Activated CD4-positive, alpha-beta T cell treated with anti-CD3 and anti-CD28 coated beads, Interleukin-2, amount 50 U/mL, for 4 hours (primary cell): ENCODE measurements at places on chromosomes 5 and 9.

DNA sequence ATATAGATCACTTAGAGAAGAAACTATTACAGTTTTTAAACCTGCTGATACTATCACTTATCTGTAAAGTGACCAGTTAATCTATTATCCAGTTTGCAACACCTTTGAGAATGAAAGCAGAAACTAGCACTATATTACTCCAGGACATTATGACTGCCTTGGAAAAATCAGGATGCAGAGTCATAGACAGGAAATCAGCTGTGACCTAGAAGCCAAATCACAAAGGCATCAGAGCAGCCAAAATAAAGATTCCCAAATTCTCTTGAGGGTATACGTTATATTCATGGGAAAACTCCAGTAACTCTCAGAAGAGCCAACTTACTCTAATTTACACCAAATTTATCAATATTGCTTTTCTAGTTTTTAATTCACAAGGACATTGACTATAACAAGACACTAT lies 49.9 kb downstream of the CDO1 start:
- DNase-seq, result no peak

- no peak for DNase-seq
Measured at GRCh38 chr9:35691334-35691650, 1.6 kb upstream of the TPM2 start.

GRCh38 chr5:20554001-20554400 lies 566.0 kb upstream of the CDH18 start:
- DNase-seq, result no peak

DNA sequence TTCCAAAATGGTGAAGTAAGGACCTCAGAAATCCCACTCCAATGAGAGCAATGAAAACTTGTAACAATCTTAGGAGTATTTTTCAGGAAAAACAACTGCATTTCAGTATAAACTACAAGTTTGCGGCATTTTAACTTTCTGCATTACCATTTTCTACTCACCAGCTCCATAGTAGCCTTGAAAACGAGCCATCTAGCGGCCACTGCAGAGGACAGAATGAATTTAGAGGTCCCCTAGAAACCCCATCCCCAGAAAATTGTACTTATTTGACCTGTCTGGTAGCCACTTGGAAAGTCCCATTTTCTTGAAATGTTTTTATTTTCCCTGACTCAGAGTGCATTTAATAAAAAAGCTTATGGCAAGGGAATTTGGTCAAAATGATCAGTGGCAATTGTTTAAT lies 205.4 kb upstream of the ITGA1 start:
- no peak for DNase-seq

DNA sequence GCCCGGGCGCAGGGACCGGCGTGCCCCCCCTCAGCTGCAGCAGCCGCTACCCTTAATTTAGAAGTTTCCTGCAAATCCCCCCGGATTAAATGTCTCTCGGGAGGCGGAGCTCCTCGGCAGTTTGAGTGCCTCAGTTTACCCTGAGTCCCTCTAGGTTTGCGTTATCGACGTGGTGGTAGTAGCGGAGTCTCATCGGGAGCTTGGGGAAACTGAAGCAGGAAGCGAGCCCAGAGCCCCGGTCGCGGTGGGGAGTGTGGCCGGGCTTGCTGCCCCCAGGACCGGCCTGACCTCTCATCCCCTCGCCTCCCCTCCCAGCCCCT lies 529 bp upstream of the TPM2 start:
- DNase-seq, result no peak

- DNase-seq, result no peak
Measured at GRCh38 chr9:136545692-136545964, 220 bp downstream of the NOTCH1 start.

- no peak for DNase-seq
Measured at GRCh38 chr5:56813302-56813701, 2.0 kb upstream of the MAP3K1 start.

- no peak for DNase-seq
Measured at GRCh38 chr5:158714049-158714643, 385.6 kb downstream of the EBF1 start.

DNA sequence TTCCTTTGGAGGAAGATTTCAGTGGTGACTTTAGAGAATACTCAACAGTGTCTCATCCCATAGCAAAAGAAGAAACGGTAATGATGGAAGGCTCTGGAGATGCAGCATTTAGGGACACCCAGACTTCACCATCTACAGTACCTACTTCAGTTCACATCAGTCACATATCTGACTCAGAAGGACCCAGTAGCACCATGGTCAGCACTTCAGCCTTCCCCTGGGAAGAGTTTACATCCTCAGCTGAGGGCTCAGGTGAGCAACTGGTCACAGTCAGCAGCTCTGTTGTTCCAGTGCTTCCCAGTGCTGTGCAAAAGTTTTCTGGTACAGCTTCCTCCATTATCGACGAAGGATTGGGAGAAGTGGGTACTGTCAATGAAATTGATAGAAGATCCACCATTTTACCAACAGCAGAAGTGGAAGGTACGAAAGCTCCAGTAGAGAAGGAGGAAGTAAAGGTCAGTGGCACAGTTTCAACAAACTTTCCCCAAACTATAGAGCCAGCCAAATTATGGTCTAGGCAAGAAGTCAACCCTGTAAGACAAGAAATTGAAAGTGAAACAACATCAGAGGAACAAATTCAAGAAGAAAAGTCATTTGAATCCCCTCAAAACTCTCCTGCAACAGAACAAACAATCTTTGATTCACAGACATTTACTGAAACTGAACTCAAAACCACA lies 67.4 kb downstream of the VCAN start:
- no peak for DNase-seq

GRCh38 chr5:174338185-174339010 lies 292.9 kb downstream of the NSG2 start:
- no peak for DNase-seq

DNA sequence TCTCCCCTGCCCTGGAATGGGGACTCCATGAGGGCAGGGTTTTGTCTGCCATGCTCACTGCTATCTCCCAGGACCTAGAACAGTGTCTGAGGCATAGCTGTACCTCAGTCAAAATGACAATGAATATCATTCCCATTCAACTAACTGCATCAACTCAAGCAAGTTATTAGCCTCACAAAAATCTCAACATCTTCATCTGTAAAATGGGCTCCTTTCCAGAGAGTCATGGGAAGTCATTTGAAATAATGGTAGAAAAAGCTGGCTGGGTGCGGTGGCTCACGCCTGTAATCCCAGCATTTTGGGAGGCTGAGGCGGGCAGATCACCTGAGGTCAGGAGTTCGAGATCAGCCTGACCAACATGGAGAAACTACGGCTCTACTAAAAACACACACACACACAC lies 9.4 kb downstream of the SH2D3C start:
- no peak for DNase-seq

DNA sequence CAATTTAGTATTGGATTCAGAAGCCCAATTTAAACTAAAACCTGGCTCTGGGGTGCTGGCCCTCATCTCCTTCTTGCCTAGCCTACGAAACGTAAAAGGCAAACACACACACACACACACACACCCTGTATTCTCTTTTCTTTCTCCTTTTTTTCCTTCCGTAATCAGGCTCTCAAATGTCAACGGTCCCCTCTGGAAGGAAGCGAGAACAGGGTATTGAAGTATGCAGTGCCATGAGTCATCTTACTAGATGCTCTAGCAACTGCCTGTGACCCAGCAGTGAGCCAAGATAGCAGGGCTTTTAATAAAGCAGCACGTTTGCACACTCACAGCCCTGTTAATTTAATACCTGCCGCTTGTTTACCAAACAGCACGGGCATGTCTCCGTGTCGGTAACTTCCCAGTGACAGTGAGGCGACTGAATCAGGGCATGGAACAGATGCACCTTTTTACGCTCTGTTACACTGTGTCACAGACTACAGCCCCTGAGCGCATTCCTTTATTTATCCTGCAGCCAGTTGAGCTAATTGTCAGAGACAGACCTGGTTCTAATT lies 243.8 kb downstream of the BNC2 start:
- no peak for DNase-seq

- no peak for DNase-seq
Measured at GRCh38 chr9:109301012-109301411, 19.8 kb downstream of the EPB41L4B start.

DNA sequence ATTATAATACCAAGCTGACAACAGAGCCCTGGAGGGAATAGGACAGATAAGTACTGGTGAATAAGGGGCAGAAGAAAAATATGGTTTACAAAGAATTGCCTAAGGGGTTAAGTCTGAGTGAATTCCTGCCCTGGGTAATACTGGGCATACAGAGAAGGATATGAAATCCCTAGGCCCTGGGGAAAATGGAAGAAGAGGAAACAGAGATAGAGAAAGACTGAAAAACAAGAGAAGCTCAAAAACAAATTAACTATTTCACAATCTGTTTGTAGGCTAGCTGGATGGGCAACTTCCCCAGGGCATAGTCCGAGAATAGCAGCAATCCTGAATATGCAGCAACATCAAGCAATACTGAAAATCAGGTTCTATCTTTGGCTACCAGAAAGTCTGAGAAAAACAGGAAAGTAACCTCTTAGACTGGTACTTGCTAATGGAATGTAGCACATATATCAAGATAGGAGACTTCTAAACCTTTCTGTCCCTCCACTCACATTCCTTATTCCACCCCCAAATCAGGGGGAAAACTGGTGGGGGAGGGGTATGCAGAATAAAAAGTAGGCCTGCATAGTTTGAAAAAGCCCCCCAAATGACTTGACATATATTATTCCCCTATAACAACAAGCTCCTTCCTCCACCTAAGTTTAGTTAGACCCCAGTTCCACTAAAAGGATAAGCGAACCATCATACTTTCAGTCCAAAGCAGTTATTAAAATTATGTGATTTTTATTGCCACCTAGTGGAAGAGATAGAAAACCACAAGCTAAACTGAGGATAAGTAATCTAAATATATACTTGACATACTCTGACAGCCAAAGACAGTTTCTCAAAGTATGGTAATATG lies 20.6 kb downstream of the SLC38A9 start:
- DNase-seq, result no peak

- no peak for DNase-seq
Measured at GRCh38 chr9:108850293-108850897, 5.4 kb downstream of the ACTL7B start.

DNA sequence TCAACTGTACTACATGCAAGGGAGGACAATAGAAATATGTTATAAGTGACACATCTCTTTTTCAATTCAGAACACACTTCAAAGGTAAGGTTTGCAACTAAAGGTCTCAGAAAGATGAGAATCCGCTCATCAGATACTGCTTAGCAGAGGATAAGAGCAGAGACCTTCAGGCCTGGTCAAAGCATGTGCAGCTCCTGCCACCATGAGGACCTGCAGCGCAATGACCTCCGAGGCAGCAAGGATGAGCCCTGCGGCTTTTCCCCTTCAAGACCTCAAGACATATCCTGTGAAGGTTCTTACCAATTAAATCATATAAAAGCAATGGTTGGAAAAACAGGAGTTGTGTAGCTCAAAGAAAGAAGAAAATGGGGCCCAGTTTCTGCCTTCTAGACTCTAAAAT lies 135.8 kb downstream of the TRIM36 start:
- DNase-seq, result no peak

GRCh38 chr5:171646102-171647042 lies 139.2 kb upstream of the SMIM23 start:
- no peak for DNase-seq

DNA sequence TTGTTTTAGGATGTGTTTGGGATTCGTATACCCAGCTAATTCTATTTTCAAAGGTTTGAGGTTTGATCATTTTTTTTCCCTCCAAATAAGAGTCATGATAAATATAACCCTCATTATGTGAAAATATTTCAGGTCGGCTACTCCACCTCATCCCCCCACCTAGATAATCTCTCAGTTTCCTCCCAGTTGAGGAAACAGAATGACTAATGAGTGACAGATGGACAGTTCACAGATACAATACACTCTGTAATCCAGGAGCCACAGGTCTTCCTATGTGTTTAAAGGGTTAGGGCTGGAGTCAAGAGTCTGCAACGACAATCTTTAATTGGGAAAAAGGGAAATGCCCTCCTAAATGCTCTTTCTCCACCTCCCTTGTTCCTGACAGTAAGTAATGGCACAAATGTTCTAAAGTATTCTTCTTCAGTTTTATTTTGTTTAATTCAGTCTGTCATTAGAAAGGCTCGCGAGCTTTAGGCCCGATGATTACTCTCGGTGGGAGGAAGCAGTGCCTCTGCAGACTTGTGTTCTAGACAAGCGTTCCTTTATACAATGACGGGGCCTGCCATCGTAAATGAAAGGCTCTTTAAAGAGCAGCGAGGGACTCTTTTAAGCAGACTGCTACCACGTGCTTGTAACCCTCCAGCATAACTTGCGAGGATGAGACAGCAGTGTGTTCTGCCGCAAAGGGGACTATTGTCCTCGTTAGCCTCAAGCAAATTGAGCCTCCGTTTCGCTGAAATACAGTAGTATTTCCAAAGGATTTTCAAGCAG lies 69.0 kb downstream of the MEF2C start:
- no peak for DNase-seq

DNA sequence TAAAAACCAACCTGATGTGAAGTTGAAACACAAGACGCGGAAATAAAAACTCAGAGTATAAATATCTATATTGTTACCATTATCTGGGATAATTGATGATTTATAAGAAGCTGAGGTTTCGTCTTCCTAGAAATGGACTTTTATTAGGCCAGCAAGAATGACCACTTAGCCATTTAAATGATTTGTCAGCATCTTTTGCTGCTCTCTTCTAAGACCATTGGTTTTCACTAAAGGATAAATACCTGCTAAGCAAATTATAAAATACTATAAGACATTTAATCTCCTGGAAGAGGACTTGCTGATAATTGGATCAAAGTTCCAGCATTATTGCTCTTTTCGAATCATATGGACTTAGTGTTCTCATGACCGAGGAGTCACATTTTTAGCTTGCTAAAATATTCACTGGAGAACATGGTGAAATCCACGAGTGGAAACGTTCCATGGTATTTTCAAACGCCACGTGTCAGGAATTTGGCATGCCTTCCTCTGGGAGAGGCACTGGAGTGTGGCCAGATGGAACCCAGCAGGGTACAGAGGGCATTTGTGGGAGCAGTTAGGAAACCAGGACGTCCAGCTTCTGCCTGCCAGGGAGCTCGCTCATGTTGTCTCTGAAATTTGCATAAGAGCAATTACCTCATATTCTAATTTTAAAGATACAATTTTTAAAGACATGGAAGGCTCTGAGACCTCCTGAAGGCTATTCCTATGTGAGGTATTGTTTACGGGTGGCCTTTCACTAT lies 43.1 kb downstream of the TNFAIP8 start:
- DNase-seq, result no peak

GRCh38 chr5:172971482-172971881 lies 12.1 kb upstream of the ATP6V0E1 start:
- DNase-seq, result no peak

DNA sequence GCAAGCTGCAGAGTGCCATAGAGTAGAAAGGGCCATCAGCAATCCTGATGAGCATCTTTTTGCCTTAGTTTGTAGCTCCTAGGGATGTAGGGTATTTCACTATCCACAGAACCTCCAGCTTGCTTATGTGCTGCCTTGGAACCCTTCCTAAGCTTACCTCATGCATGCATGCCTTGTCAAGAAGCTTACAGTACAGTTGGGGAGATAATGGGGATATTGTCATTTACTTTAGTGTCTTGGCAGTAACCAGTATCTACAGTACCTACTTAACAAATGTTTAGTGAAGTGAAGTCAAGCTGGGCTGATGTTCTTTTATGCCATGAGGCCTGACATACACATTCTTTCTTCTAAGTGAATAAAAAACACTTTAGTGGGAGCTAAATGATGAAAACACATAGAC lies 164.6 kb upstream of the PPP1R2B start:
- DNase-seq, result no peak
